ELR (cell line): ENCODE measurements at places on chromosomes 7 and 10.

GRCh38 chr7:103348452-103348851, 1.0 kb downstream of the PSMC2 start:
- no peak for DNase-seq

GRCh38 chr10:75624638-75625037, 193.2 kb downstream of the LRMDA start:
- no peak for DNase-seq

- no peak for DNase-seq
These were observed 400.3 kb downstream of the RPS24 start for GRCh38 chr10:78433766-78434535.

DNA sequence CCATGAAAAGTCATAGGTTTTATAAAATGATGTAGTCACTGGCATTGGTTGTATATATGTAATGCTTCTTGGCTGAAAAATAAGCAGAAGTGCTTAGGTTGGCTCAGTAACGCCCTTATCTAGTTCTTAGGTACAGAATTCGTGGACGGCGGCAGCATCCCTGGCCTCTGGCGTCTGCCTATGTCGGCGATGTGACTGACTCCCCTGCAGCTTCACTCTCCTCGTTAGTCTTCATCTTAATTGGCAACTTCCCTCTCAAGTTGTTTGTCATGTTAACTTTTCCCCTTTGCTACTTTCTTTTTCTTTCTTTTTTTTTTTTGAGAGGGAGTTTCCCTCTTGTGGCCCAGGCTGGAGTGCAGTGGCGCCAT, 18.5 kb downstream of the CHST12 start:
- DNase-seq: no peak

DNA sequence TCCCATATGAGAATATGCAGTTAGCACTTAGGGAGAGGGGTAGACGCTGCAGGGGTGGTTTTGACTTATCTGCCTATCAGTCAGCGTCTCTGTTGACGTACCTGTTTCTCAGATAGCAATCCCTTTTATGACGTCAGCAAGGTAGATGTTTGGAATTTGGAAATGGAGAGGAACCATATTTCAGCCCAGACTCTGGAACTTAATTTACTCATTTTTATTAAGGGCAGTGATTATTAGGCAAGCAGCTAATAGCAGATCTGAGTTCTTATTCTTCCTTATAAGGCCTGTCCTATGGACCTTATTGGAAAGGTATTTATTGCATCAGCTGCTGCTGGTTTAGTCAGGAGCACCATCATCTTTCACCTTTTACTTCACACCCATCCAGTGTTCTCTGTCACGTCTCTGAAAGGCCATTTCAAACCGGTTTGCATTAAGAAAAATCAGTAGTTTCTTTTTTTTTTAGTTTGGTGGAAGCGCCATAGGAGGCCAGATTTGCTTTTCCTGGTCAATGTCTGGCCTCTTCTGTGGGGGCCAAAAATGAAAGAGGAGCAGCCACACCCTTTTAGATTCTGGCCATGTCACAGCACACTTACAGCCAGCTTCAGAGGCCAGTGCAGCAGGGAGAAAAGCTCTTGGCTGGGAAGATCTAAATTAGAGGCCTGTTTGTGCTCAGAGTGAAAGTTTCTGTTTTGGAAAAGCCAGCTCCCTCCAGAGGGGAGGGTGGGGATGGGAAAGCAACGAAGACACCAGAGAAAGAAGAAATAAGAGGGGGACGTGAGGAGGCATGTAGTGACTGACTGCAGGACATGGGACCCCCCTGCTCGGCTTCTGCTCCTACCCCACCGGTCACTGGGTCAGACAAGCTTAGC, 146.3 kb downstream of the TCF7L2 start:
- DNase-seq: no peak
